ENCODE measurements at places on chromosomes 1 and 21.

DNA sequence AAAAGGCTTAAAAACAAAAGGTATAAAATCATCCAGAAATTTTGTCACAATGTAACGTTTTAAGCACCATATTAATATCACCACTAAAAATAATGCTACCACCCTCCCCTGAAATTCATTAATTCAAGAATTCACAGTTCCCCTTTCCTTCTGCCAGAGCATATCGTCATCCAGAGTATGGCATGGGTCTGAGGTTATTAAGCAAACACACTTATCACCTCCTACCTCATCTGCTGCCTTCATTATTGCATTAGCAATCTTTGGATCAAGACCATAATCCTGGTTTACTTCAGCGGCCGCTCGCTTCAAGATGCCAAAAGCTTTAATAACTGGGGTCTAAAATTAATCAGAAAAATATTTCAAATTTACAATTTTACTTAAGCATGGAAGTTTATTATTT lies 6.2 kb downstream of the FH start:
- DNase-seq: no peak

DNA sequence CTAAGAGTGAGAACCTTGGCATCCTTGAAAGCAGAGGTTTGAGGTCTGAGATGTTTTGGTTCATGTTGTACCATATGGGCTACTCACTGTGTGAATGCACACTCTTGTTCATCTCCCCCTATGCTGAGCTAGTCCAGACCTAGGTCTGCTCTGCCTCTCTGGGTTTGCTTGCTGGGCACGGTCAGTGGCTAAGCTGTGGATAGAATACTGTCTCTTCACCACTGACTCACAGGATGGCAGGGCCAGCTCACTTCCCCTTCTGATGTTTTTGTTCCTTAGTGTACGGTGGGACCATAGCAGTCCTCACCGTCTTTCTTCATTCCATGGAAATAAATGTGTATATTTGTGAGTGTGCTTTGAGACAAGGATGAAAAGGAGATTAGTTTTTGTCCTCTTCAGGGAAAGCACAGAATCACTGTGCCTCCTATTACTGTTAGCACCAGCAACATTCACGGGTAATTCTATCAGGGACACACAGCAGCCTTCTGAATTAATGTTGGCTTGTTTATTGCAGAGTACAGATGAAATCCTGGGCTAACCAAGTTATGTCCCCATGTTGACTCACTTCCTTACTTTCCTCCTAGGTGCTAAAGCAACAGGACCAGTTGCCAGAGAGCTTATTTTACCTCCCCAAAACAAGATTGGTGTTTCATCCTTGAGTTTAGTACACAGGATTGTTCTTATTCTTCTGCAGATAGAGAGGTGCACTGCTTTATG lies 56.9 kb upstream of the IVNS1ABP start:
- peak; percentile 74 for DNase-seq

DNA sequence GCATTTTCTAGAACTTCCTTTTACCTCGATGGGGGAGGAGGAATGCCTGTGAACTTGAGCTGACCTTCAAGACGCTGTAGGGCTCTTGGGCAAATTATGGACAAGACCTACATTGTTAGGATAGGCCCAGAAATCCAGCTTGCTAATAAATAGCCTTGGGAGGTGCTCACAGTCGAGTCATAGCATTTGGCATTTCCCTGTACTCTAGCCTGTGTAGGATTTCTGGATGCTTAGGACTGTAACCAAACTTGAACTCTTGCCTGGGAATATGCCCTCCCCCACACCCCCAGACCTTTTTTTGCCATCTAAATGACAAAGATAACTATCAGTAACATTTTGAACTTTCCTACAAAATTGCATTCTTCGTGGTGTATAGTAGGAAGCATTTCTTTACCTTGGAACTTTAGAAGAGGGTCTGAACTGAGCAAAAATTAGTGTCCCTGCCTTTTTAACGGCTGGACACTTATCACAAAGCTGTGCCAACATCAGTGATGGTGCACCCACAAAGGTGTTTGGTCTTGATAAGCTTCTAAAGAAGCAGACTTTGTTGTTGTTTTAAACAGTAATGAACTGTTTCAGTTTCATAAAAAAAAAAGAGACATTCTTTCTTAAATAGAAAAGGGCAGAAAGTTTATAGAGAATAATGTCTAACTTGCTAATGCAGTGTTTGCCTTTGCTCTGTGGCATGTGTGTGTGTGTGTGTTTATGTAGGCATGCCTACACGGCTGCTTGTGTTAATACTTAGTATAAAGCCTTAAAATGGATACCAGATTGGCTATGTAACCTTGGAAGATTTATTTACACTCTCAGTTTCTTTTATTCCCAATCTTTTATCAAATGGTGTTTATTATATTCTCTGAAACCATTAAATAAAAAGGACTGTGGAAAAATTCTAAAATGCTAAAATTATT lies 88.2 kb downstream of the NFIA start:
- no peak for DNase-seq

DNA sequence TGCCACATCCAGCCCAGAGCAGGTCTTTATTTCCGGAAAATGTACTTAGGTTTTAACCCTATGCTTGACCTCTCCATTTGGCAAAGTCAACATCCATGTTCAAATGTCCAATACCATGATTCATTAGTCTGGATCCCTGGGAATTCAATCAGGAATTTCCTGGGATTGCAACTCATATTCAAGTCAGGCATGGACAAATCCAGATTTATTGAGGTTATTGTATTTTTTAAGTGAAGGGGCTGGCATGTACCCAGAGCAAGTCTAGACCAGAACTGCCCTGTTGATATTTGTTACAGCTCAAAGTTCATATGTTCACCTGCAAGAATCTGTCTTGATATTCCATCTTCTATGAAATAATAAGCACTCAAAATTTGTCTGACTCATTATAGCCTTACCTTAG lies 521.1 kb downstream of the ADGRL2 start:
- DNase-seq: peak; percentile 7

- DNase-seq: no peak
These were observed 78.4 kb downstream of the CD58 start for GRCh38 chr1:116492358-116492811.

GRCh38 chr1:16969057-16969611 lies 11.3 kb downstream of the MFAP2 start:
- DNase-seq: no peak

DNA sequence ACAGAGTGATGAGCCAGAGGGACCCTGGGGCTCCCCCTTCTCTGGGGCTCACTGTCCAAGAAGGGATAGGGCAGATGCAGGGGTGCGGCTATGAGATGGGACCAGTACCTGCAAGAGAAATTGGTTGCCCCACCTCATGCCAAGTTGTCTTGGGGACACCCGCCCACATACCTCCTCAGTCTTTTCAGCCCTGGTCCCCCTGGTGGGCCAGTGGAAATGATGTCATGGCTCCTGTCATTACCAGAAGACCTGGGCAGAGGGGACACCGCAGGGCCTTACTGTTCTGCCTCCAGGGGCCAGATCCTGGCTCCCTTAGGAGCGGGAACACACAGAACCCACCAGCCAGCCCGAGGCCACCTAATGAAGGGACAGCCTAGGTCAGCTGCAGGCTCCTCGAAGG lies 63.2 kb downstream of the CDK18 start:
- DNase-seq: no peak

DNA sequence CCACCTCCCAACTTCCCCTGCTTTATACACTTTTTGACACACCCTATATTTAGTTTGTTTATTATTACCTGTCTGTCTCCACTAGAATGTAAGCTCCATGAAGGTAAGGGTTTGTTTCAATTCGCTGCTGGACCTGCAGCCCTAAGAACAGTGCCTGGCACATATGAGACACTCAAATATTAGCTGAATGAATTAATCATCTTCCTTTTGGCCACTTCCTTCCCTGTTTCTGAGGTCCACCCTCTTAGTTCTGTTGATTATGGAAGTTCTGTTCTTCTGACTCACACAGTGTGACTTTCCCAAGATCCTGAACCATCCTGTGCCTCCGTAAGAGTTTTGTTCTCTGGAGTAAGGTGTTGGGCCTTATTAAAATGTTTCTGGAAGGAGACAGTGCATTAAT lies 40.4 kb upstream of the GJA5 start:
- DNase-seq: no peak

DNA sequence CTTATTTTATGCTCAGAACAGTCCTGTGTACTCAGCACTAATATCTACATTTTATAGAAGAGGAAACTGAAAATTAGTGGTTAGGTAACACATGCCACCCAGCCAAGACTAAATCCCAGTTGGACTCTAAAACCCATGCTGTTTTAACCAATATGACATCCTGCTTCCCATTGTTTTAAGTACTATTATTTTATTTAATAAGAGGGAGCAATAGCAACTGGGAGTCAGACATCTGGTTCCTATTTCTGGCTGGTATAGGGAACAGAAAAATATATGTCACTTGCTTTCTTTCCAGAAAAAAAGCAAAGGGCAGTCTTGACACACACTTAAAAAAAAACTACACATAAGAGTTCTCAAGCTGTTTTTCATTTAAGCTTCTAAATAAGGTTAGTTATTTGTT lies 11.9 kb downstream of the KLHL12 start:
- no peak for DNase-seq

DNA sequence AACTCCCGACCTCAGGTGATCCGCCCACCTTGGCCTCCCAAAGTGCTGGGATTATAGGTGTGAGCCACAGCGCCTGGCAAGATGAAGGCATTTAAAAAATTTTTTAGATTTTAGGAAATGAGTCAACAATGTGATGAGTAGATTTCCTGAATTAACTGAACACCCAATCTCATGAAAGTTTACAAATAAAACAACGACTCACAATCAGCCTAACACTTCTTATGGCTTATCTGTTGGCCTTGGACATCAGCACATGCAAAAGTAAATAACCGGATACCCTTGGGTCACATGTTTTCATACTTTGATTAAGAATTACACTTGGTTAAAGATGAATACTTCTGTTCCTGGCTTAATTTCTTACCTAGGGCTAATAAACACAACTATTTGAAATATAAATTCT lies 3.0 kb downstream of the GNG12 start:
- DNase-seq: no peak

GRCh38 chr1:173205146-173206051 lies 1.7 kb downstream of the TNFSF4 start:
- no peak for DNase-seq

DNA sequence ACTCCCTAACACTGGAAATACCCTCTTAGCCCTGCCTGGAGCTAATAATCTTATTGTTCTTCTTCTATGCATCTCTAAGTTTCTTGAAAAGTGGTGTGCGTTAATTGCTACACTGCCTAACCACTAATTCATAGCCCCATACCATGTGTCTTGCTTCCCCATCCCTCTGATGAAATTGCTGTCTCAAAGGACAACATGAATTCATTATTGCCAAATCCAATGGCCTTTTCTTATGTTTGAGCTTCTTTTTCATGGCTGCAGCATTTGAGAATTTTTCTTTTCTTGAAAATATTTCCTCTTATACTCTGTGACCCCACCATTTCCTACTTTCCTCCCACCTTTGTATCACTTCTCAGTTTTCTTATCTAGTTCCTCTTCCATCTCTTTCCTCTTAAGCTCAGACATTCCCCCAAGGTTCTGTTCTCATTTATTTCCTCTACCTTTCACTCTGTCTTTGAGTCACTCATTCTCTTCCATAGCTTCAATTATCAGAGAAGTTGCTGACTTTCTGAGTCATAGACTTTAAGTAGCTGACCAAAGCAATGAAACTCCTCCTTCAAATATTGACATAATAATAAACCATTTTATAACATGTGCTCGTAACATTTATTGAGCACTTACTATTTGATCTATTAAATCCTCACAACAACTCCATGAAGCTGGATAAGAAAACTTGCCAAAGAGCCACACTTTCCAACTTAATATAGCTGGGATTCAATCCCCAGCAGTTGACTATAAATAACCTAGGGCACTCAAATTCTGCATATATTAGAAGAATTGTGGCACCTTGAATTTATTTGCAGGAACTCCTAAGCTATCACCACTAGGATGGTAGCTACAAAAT lies 35.5 kb upstream of the ATP6V1G3 start:
- DNase-seq: no peak

- no peak for DNase-seq
These were observed 840 bp upstream of the HEATR1 start for GRCh38 chr1:236604905-236605806.

- DNase-seq: no peak
These were observed 36.7 kb downstream of the CLCA4 start for GRCh38 chr1:86583593-86583992.

DNA sequence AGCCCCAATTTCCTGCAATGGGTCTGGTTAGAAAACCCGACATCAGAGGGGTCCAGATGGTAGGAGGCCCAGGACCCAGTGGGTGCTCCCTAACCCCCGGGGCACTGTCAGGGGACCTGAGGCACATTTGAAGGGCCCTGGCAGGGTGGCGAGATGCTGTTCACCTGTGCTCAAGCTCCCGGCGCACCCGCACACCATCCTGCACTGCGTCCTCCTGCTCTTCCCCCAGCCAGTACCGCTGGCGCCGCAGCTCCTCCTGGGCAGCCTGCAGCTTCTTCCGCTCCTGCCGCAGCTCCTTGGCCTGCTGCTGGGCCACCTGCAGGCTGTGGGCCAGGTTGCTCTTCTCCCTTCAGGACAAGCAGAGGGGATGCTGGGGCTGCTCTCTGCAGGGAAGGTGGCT lies 36.0 kb downstream of the RNU1-1 start:
- no peak for DNase-seq

GRCh38 chr1:13737398-13737797 lies 37.4 kb downstream of the PRDM2 start:
- DNase-seq: no peak

GRCh38 chr21:35854281-35854680 lies 206.0 kb downstream of the SETD4 start:
- DNase-seq: no peak

DNA sequence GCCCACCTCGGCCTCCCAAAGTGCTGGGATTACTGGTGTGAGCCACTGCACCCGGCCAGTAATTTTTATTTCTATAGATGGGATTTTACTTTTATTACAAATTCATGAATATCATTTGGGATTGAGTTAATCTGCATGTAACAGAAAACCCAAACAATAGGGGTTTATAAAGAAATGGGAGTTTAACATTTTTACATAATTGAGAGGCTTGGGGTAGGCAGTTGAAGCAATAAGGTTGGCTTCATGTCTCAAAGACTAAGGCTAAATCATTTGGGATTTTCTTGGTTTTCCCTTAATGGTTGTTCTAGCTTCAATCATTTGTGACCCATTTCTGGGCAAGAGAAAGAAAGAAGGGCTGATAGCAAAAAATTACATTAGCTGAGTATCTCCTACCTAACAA lies 118.7 kb upstream of the FOXD3 start:
- DNase-seq: no peak

GRCh38 chr1:84693005-84693404 lies 2.7 kb upstream of the SSX2IP start:
- no peak for DNase-seq

GRCh38 chr1:42380586-42381279 lies at the start of gene RIMKLA:
TSS of gene RIMKLA (plus strand) at chr1:42380792. CDS start at chr1:42380935, 143 bp downstream.
- no peak for DNase-seq

DNA sequence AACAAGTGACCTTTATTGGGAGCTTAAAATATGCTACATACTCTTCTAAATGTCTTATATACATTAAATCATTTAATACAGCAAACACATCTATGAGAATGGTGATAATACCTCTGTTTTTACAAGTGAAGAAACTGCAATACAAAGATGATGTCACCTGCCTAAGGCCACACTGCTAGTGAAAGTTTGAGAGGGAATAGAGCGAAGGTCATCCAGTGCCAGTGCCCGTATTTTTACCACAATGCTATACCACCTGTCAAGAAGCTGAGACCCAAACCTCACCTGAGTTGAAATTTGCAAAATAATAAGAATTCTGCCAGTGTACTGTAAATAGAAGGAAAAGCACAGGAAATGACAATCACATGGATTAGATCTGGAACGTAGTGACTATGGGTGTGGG lies 200.4 kb upstream of the TMPRSS15 start:
- DNase-seq: no peak

- no peak for DNase-seq
These were observed 9.3 kb upstream of the ARHGAP29 start for GRCh38 chr1:94246692-94247137.

Data from glomerular endothelial cell (primary cell).